ENCODE measurements at places on chromosomes 12 and 14. TPM values are rescaled to one million over a fixed set of nuclear protein-coding genes. Genes with fewer than 3 reads are reported as not detected.

DNA sequence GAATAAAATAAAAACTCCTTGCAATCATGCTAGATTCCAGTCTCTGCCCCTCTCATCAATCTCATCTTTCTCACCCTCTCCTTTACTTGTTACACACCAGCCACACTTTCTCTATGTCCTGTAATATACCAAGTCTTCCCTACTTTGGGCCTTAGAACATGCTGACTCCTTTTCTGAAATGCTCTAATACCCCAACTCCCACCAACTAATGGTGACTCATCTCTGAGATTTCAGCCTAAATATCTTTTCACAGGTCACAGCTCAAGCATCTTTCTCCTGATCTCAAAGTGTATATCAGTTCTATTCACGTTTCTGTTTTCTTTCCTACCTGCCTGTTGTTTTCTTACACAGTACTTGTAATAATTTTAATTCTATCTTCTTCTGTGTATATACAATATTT, 378.9 kb upstream of the PRICKLE1 start:
- DNase-seq: no peak

DNA sequence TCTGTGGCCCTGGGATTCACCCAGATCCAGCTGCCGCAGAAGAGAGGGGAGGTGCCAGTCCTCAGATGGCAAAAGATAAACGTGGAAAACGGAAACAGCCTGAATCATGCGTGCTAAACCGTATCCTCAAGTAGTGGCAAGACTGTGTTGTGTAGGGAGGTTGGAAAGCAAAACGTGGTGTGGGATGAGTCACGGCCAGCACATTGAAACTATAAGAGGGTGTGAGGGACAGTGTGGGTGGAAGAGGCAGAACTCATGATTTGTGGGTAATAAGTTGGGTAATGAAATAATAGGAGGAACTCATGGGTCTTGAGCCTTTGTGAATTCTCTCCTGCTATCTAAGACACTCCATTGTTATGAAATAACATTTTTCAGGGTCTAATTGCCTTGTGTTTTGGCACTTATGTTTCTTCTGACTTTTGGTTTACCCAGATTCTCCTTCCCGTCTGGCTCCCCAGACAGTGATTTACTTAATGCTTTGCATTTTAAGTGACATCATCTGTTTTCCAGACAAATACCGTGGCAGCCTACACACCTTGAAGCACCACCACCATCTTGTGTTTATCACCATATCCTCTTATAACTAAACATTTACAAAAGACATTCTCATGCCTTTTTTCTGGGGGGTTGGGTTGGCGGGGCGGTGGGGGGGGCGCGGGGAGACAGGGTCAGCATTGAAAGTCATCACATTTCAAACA, 62.3 kb upstream of the PTCSC3 start:
- no peak for DNase-seq

GRCh38 chr12:91239481-91239880, 56.9 kb upstream of the DCN start:
- DNase-seq: no peak

DNA sequence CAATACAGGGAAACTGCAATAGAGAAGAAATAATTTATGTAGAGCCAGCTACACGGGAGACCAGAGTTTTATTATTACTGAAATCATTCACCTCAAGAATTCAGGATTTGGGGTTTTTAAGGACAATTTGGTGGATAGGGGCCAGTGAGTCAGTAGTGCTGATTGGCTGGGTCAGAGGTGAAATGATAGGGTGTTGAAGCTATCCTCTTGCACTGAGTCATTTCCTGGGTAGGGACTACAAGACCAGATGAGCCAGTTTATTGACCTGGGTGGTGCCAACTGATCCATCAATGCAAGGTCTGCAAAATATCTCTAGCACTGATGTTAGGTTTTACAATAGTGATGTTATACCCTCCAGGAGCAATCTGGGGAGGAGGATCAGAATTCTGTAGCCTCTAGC, 486.3 kb downstream of the LRIG3 start:
- DNase-seq: no peak

- no peak for DNase-seq
Measured at GRCh38 chr12:93054021-93054420, 124.9 kb upstream of the EEA1 start.

DNA sequence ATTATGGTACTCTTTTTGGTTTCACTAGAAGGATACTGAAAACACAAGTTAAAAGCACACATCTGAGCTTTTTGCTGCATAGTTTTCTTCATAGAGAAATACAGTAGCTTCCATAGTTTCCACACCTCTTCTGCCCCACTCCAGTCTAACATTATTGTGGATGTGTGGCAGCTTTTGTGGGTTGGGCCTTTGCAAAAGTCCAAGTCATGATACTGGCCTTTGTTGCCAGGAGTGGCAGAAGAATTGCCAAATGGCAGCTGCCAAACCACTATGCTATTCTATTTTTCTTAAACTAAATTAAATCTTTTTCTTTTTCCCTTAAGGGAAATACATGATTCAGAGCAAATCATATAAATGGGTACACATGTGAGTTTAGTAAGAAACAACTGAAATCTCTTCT, 114.8 kb downstream of the PLEKHA5 start:
- no peak for DNase-seq

Gene PIWIL1
- not detected for total RNA-seq

- DNase-seq: no peak
Measured at GRCh38 chr14:53327716-53328115, 174.6 kb upstream of the DDHD1 start.

Gene GLT8D2
- 13.3 TPM for total RNA-seq

GRCh38 chr12:71430756-71431155, 8.8 kb upstream of the LGR5 start:
- no peak for DNase-seq

DNA sequence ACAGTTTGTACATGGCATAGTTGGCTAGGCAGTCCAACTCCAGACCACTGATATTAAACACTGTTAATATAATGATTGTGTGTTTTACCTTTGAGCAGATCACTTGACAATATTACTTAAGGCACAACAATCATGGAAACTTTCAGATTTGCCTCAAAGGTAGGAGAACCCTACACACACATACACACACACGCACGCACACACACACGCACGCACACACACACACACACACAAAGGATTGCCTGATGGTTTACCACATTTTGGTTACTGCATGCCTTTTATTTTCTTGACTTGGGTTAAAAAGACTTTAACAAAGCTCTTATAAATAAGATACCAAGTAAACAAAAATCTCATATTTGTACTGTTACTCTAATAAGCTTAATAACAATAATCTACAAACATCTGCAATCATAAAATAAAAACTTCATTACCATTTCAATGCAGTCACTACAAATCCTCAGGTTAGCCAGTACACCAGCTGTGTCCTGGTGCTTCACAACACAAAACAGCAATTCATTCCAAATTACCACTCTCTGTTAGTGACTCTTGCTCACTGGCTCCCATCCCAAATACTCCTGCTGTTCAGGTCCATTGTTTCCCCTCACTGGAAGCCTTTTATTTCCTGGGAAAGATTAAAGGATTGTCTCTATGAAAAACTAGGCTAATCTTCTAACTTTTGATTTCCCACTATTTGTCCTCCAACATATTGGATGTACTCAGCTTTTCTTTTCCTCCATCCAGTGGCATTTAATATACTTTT, 175.2 kb upstream of the ATP2B1 start:
- DNase-seq: no peak

Gene KRT83
- not detected for total RNA-seq

Data from ureter (tissue), 1 donor.